ENCODE measurements at places on chromosomes 4 and X. TPM values are rescaled to one million over a fixed set of nuclear protein-coding genes. Genes with fewer than 3 reads are reported as not detected.

The RBM46 gene
- total RNA-seq: not detected

DNA sequence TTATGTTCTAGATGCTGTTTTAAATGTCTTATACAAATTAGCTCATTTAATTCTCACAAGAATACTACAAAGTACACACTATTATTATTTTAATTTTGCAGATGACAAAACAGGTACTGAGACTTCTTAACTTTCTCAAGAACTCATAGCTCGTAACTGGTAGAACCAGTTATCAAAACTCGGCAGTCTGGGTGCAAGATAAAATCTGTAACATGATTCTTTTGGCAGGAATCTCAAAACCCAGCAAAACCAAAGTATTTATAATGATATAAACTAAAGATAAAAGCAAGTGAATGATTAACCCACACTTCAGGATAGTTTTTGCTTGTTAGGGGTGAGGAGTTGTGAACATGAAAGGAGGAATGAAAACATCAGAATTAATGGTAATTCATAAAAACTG, 27.6 kb downstream of the CLNK start:
- DNase-seq: no peak

The SMR3B gene
- not detected for total RNA-seq

GRCh38 chr4:125526420-125526819, 211.7 kb downstream of the FAT4 start:
- no peak for DNase-seq

- DNase-seq: no peak
Observed at GRCh38 chr4:35358001-35358584, 886.2 kb downstream of the ARAP2 start.

- no peak for DNase-seq
Observed at GRCh38 chr4:147139455-147140198, 194.0 kb upstream of the TTC29 start.

DNA sequence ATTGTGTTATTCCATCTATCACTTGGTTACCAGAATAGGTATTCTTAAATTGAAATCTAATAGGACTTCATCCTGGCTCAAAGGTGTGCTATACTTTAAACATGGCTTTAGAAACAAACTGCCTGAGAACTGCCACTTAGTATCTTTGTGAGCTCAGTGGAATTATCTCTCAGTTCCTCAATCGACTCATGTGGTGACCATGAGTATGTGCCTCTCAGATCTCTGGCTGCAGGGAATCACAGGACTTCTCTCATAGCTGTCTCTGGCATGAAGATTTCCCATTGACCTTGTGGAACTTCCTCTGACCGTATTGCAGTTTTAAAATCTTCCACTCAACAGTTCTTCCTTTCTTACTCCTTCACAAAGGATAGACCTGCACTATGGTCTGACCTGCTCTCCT, 681.9 kb upstream of the BOD1L1 start:
- DNase-seq: no peak

All from naive thymus-derived CD8-positive, alpha-beta T cell (primary cell).